ENCODE measurements at places on chromosomes 3 and 15.

DNA sequence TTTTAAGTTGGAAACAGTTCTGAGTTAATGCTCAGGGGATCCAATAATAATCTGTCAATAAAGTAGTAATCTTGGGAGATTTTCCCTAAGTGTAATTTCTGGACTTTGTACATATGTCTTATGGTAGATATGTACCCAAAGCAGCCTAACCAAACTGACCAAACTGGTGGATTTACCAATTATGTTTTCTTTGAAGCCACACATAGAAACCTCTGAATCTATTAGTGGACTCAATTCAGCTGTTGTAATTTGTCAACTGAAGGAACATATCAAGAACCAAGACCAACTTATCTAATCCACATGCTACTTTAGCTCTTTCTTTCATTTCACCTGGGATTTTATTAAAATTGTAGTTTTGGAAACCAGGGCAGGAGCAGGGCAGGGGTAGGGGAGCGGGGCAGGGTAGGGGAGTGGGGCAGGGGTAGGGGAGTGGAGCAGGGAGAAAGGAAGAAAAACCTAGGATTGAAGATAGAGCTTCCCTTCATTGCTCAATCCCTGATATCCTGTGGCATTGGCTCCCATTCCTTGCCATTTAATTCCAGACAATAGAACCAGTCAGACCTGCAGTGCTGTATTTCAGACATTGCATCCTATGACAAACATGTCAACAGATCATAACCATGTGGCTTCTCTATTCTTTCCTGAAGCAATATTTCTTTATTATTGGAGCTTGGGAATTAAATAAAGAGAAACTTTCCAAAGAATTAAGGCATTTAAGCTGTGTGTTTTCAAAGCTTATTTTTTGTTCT is 101.8 kb downstream of the NFKBIZ start:
- no peak for DNase-seq

DNA sequence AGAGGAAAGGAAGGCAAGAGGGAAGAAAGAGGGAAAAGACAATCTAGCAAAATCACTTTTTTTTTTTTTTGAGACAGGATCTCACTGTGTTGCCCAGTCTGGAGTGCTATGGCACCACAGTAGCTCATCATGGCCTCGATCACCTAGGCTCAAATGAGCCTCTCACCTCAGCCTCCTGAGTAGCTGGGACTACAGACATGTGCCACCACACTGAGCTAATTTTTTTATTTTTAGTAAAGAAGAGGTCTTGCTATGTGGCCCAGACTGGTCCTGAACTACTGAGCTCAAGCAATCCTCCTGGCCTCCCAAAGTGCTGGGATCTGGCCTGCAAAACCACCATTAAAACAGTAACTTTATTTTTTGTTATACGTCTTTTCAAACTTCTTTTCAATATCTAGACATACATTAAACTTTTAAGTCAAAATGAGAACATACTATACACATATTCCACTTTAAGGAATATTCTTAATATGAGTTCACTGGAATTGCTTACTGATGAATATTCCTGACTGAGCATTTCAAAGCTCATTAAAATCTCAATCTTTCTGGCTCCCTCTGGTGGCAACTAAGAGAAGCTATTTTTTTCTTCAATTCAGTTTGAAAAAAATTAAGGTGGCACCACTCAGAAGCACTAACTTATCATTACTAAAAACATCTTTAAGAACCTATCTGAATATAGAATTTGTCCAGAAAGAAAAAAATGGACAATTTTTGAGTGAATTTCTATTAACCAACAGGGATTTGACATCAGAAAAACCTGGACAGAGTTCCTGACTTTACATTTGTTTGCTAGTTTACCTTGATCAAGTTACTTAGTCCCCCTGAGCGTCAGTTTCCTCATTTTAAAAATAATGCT is 40.9 kb downstream of the UACA start:
- DNase-seq, result no peak

DNA sequence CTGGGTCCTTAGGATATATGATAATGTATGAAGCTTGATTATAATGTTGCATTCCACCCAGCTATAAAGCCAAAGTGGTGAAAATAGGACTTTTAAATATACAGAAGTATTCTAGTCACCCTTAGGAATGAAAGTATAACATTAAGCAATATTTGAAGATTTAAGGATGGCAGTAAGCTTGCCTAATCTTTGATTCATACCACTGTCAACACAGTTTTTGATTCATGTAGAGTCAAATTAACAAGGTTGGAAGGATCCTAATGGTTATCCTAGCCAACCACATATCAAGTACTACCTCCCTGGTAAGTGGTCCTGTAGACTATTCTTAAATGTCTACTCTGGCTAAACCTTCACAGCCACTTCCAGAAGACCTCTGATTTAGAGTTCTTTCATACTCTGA is 18.6 kb downstream of the ARIH1 start:
- no peak for DNase-seq

DNA sequence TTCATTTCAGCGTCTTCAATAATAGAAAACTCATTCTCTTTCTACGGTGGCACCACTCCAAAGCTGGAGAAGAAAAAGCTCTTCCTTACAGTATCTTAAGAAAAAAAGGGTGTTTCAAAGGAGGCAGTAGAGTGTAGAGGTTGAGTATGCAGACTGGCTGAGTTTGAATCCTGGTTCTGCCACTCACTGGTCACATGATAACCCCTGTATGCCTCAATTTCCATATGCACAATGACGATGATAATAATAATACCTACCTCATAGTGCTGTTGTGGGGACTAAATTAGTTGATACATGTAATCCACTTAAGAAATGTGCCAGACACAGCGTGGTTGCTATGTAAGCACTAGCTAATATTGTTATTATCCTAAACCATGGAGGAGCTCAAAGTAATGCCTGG is 4.5 kb downstream of the ANP32A start:
- DNase-seq, result no peak

- DNase-seq, result no peak
Observed at GRCh38 chr3:11410564-11410963, 138.4 kb downstream of the ATG7 start.

DNA sequence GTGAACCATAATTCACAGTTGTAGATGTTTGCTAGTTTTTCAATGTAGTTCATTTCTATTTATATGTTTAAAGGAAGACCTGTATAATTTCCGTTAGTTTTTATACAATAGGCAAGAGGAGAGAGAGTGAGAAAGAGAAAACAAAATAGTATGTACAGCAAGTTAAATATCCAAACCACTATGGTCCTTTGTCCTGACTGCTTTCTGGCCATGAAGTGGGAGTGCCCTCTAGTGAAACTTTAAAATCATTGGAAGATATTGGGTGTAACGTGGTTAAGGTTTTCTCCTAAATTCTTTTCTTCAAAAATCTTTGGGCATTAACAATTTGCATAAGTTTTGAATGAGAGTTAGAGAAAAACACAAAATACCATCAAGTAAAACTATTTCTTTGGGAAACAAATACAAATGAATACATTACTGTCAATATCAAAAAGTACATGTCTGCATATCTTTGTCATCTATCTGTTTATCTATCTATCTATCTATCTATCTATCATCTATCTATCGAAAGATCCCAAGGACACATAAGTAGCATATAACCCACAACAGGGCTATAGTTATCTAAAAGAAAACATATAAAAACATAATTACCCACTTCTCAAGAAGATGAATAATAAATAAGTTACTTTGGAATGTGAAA is 534.6 kb upstream of the ATP11B start:
- no peak for DNase-seq

DNA sequence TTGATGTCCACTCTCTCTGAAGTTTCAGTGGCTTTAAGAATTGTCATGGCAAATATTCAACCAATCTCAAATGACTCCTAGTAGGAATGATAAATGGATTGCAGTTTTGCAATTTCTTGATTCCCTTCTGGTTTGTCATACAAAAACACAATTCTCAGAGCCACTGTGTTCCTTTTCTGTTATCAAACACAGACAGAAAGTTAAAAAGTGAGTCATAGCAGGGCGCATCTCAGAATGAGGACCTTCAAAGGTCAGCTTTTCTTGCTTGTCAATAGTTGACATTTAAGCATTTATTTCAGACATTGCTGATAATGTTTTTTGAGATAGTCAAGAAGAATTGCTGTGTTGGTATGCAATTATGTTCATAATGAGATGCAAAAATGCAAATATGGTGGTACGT is 405.9 kb downstream of the NR2F2 start:
- DNase-seq, result no peak

GRCh38 chr3:113128386-113129015 is 82.9 kb upstream of the BOC start:
- no peak for DNase-seq

DNA sequence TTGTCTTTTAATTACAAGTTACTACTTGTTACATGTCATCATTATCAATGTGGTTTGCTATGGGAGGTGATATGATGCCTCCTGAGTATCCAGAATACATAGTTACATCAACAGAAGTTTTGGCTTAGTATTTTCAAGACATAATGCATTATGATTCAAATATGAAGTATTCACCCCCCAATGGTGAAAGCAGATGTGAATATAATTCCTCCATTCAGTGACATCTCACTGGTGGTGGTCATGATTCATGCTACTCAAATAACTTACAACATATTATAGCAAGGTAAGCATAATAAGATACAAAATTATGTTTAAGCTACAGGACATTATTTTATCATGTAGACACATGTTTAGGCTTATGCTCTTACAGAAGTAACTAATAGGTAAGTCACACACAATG is 34.9 kb upstream of the TTBK2 start:
- no peak for DNase-seq

DNA sequence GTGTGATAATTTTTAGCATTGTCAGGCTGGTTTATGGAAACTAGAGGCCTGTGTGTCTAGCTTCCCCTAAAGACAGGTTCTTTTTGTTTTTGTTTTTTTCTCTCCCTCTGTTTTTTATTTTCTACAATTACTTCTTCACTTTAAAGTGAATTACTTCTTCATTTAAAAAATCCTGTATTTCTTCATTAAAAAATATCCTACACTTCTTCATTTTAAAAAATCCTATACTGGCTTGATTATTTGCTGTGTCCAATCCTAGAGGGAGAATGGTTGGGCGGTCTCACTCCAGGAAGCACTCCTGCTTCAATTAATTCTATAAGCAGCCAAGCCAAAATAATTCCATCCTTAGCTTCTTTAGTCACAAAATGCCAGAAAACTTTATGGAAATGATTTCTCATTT is 11.8 kb downstream of the ATG7 start:
- DNase-seq, result no peak

DNA sequence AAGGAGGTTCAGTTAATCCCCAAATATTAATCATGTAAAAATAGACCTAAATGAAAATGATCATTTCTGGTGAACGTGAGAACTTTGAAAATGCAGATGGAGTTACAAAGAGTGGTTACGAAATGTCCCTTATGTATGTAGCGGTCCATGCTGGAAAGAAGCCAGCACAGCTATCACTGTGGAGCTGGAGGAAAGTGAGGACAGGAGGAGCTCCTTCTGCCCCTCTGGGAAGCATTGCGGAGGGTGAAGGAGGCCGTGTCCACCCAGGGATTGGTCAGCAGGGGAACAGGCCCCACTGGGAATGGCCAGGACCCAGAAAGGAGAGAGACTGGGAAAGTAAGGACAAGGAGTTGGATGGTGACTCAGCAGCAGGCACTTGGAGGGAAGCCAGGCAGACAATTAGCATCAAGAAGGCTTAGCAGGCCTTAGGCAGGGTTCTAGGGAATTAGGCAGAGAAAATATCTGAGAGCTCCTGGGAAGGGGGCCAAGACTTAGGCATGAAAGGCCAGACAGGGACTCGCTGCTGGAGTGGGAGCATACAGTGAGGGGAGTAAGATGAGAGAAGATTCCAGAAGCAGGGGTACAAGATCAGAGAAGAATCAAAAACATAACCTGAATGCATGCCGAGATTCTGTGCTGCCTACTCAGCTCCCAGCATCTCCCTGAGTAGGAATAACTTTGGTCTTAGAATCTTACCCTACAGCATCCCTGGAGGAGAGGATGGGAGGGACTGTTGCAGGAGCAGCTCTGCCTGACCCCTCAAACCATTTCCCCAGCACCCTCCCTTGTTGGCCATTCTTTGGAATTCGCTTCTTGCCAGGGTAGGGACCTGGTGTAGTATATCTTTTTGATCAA is 171.0 kb upstream of the UMPS start:
- DNase-seq, result no peak

DNA sequence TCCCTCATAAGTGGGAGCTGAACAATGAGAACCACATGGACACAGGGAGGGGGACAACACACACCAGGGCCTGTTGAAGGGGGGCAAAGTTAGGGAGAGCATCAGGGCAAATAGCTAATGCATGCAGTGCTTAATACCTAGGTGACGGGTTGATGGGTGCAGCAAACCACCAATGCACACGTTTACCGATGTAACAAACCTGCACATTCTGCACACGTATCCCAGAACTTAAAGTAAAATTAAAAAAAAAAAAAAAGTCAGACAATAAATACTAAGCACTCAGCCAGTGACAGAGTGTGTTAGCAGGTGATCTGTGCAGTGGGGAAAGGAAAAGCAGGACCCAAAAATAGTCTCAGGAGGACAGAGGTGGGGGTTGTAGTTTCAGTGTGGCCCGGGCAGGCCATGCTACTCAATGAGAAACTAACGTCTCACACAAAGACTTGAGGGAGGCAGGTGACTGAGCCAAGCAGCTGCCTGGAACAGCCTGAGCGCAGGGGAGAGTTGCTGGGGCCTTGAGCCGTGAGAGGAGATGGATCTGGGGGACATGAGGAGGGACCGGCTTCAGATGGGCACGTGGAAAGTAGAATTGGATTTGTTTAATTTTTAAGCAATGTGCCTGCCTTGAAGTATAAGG is 18.4 kb downstream of the ANKDD1A start:
- no peak for DNase-seq

- no peak for DNase-seq
Observed at GRCh38 chr15:77499087-77499760, 78.5 kb downstream of the HMG20A start.

DNA sequence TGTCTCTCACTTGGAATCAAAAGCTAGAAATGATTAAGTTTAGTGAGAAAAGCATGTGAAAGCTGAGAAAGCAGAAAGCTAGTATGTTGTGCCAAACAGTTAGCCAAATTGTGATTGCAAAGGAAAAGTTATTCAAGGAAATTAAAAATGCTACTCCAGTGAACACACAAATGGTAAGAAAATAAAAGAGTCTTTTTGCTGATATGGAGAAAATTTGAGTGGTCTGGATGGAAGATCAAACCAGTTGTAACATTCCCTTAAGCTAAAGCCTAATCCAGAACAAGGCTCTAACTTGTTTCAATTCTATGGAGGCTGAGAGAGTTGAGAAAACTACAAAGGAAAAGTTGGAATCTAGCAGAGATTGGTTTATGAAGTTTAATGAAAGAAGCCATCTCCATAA is 11.8 kb downstream of the ADGRG7 start:
- DNase-seq, result no peak

DNA sequence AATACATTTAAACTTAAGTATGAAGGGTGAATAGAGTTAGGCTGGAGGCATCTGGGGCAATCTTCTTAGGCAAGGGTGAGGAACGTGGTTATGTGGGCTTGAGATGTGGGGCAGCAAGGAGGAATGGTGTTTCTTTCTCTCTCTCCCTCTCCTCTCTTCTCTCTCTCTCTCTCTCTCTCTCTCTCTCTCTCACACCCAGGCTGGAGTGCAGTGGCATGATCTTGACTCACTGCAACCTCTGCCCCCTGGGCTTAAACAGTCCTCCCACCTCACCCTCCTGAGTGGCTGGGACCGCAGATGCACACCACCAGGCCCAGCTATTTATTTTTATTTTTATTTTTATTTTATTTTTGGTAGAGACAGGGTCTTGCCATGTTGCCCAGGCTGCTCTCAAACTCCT is 4.0 kb upstream of the MGA start:
- DNase-seq, result no peak

GRCh38 chr15:38864122-38864521 is 299.5 kb upstream of the RASGRP1 start:
- no peak for DNase-seq

- no peak for DNase-seq
Observed at GRCh38 chr15:52233405-52233804, 42.2 kb upstream of the GNB5 start.

GRCh38 chr15:101439285-101439919 is 50.1 kb downstream of the PCSK6 start:
- DNase-seq, result no peak

Measured in stimulated activated CD8-positive, alpha-beta memory T cell treated with anti-CD3 and anti-CD28 coated beads, Interleukin-4, amount 100 ng/mL, for 1 hour (primary cell).